Stimulated activated CD4-positive, alpha-beta T cell treated with anti-CD3 and anti-CD28 coated beads, Interleukin-15, amount 100 ng/mL, for 1 hour (primary cell): ENCODE measurements at places on chromosomes 12 and 14.

DNA sequence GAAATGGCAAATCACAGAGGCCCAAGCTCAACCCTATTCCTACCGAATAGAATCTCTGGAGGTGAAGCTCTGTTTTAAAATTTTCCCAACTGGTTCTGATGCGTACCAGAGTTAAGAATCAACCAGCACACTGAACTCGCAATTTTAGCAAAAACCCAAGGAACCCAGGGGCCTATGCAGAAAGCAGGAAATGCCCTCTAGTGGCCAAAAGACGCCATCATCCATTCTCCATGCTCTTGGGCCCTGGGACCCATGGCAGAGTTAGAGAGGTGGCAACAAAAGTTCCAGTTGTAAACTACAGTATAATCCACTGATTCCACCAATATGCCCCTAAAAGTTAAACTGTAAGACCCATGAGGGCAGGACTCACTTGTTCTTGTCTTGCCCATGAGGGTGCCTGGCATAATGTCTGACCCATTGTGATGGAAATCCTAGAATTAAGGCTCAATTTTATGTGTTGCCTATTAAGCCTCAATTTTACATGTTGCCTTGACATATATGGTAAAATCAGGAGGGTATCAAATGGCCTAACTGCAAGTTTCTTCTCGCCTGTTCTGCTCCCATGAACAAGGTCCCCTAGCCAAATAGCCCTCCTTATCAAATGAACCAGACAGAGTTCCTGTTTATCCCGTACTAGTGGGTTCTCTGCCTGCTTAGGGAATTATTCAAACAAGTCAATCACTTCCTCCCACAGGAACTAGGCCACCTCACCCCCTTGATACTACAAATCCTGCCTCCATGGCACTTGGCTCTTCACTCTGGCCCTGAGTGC lies 137.5 kb upstream of the CPM start:
- peak; percentile 21 for DNase-seq

- no peak for DNase-seq
Measured at GRCh38 chr12:55744340-55745030, 1.6 kb downstream of the GDF11 start.

- no peak for DNase-seq
Measured at GRCh38 chr12:120481022-120481767, 11.6 kb upstream of the SRSF9 start.

DNA sequence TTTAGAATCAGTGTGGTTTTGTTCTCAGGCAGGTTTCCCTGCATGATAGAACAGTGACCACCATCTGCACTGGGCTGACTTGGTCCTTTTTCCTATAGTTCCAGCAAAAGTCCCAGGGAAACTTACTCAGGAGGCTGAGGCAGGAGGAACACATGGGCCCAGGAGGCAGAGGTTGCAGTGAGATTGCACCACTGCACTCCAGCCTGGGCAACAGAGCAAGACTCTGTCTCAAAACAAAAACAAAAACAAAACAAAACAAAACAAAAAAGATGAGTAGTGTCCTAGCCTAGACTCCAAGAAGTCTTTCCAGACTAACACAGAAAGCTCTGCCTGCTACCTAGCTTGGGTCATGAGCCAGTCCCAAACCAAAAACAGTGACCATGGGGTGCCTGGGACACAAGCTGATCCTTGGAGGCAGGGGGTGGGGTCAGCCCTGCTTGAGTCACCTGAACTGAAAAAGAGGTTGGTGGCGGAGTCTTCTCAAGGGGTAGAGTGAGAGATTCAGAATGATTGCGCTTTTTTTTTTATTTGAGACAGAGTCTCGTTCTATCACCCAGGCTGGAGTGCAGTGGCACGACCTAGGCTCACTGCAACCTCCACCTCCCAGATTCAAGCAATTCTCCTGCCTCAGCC lies 7.4 kb upstream of the SLC11A2 start:
- no peak for DNase-seq

DNA sequence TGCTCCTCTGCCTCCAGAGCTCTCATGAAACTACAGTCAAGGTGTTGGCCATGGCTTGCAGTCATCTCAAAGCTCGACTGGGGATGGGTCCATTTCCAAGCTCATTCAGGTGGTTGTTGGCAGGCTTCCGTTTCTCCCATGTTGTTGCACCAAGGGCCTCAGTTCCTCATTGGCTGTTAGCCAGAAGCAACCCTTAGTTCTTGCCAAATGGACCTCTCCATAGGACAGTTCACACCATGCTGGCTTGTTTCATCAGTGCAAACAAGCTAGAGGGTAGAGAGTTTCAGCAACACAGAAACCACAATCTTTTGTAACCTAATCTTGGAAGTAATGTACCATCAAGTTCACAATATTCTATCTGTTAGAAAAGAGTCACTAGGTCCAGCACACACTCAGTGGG lies 22.7 kb upstream of the PPM1A start:
- no peak for DNase-seq

- DNase-seq: peak; percentile 40
Measured at GRCh38 chr12:52020539-52021336, 14.0 kb downstream of the TAMALIN start.

DNA sequence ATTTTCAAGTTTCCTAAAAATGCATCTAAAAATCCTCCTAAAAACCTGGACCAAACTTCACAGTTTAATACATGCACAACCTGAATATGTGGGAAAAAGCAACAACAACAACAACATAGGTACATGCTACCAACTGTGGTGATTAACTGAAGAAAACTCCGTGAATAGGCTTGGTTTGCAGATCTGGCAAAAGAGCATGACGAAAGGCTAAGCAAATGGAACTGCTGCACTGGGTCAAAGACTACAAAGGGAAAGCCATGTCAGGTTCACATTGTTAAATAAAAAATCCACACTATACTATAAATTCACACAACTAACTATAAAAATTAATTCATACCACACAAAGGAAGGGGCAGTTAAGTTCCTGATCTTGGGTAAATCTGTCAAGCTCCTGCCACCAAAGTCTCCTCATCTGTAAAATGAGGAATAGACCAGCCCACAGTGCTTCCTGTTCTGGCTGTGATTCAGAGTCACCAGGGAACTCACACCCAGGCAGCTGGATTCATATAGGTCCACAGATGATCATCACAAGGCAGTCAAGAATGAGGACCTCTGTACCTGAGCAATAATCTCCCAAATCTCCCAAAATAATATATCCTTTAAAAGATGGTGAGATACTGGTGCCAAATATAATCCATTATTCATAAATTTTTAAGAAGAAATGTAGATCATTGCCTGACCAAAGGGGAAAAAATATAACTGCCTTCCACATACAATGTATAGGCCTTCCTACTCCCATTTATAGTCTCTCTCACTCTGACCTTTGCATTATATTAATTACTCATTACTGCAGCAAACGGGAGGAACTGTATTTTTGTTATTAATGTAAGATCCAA lies 7.0 kb downstream of the CORO1C start:
- DNase-seq: no peak

DNA sequence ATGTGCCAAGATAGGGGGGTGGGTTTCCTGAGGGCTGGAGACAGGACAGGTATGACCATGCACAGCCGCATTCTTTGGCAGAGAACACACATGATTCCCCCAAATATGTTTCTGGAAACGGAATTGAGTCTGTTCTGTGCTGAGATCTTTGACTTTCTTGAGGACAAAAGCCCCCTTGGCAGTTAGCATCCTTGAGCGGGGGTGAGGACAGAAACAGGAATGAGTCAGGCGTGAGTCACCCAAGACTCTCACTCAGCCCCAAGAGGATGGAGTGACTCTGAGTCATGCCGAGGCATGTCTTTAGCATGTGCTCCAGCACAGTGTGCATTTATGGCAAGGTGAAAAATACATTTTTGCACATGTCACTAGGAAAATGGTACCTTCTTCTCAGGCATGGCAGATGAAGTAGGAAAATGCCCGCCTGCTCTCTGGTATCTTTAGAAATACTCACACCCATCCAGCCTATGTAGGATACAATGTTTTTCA lies 52.1 kb downstream of the DAD1 start:
- DNase-seq: peak; percentile 56

GRCh38 chr12:754851-755562 lies 2.6 kb downstream of the WNK1 start:
- DNase-seq: no peak

GRCh38 chr12:51368640-51369517 lies 22.3 kb downstream of the GALNT6 start:
- peak; percentile 53 for DNase-seq

GRCh38 chr14:36522972-36523715 lies 3.1 kb upstream of the NKX2-1 start:
- DNase-seq: no peak

GRCh38 chr12:67434671-67435370 lies 165.7 kb downstream of the CAND1 start:
- no peak for DNase-seq

DNA sequence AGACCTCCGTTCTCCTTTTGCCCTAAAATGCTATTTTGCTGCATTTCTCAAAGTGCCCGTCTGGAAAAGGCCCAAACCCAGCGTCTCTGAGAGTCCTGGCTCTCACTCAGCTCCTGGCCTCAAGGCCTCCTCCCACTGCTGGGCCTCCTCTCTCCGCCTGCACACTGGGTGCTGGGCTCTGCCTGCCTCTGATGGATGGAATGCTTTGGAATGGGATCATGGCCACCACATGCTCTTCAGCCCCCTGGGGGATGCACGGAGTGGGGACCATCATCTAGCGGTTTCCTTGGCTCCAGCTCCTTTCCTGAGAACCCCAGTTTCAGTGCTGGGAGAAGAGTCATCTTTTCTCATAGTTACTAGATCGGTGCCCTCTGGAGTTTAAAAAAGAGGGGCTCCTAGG lies 65.2 kb downstream of the KDM2B start:
- no peak for DNase-seq
